ENCODE measurements at places on chromosomes 3 and 15.
A peak's percentile ranks its signal among the peaks of the same experiment; 100 is the strongest.

DNA sequence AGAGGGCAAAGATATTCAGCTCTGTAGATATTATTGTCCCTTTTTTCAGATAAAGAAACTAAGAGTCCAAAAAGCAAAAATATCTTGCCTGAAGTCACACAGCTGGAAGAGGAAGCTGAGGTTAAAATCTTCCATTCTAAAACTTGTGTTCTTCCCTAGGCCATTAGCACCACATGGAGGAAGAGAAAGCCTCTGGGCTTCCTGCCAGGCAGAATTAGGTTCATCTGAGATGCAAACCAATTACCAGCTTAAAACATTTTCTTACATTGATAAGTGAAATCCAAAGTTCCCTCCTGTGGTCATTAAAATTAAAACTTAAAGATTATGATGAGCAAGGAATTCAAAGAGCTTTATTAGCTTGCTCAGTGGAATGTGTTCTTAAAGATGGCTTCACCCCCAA is 235.3 kb upstream of the SETMAR start:
- DNase-seq = no peak

DNA sequence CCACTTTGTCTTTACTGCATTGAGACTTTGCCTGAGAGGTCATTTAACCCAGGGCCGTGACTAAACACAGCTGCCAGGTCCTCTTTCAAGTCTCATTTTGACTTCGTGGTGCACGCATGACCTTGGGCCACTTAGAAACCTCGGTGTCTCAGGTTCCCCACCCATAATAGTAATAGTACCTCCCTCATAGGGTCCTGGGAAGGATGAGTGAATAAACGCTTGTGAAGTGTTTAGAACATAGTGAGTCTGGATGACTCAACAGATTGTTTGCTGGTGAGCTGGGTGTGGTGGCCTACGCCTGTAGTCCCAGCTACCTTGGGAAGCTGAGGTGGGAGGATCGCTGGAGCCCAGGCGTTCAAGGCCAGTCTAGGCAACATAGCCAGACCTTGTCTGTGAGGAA is 56.3 kb downstream of the BDH1 start:
- no peak for DNase-seq

DNA sequence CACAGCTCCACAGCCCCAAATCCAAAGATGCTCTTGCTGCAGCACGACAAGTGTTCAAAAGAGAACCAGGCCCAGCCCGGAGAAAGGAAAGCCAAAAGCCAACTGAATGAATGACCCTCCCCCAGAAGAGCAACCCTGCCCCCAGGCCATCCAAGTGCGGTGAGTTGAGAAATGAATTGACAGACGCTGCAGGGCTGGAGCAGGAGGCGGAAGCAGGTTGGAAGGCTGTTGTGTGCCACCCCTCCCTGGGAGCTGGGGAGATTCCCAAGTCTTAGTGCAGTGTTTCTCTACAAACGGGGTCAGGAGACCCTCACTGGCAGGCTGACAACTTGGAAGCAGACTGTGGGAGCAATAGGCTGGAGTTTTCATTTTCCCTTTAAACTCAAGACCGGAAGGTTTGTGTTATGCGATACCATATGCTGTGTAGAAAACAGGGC is 3.5 kb upstream of the SPTBN5 start:
- no peak for DNase-seq

DNA sequence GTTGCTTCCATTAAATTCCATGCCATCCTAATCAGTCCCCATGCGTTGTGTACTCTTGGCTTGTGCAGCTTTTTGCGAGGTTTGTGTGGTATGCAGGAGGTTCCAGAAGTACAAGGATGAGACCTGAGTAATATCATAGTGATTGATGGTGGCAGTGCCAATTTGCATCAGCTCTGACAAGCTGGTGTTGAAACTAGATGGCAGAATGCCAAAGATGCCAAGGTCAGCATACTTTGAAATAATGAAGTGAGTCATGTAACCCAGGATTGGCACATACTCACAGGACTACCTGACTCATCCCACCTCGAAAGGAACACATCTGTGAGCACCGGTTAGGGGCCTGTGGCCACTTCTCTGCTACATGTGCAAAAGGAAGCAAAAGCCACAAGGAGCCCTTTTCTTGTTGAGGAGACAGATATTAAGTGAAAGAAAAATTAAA is 14.3 kb downstream of the KAT2B start:
- peak; percentile 26 for DNase-seq

GRCh38 chr3:138786788-138787271 is 47.9 kb downstream of the PIK3CB start:
- DNase-seq = peak; percentile 6

- DNase-seq = no peak
Measured at GRCh38 chr3:131705558-131706051, 202.8 kb upstream of the MRPL3 start.

- DNase-seq = no peak
Measured at GRCh38 chr3:66898155-66898554, 100.0 kb upstream of the KBTBD8 start.

DNA sequence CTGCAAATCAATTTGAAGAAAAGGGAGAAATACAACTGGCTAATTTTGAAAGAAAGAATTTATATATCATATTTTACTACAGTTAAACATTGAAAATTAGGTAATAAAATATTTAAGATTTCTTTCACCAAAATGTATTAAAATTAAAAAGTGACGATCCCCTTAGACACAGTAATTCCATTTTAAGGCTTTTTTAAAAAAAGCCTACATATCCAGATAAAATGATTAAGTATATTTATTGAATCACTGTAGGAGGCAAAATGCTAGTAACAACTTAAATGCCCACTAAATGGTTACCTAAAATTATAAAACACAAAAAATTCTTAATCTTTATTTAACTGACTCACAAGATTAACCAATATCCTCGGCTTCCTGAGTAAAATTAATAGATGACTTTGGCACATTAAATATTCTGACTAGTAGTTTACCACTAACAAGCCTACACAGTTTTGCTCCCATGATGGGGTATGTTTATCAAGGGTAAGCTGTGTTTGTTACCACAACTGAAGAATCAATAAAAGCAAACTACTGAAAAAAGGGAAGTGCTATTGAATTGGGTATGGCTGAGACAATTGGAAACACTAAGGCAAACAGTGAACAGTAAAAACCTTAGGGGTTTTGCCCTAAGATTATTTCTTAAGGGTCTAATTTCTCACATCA is 28.4 kb downstream of the ANKRD28 start:
- DNase-seq = no peak

- peak; percentile 8 for DNase-seq
Measured at GRCh38 chr3:157906627-157907026, 199.6 kb downstream of the SHOX2 start.

- no peak for DNase-seq
Measured at GRCh38 chr3:167754049-167754448, 18.5 kb downstream of the SERPINI1 start.

GRCh38 chr3:167012691-167013090 is 367.4 kb downstream of the ZBBX start:
- no peak for DNase-seq

DNA sequence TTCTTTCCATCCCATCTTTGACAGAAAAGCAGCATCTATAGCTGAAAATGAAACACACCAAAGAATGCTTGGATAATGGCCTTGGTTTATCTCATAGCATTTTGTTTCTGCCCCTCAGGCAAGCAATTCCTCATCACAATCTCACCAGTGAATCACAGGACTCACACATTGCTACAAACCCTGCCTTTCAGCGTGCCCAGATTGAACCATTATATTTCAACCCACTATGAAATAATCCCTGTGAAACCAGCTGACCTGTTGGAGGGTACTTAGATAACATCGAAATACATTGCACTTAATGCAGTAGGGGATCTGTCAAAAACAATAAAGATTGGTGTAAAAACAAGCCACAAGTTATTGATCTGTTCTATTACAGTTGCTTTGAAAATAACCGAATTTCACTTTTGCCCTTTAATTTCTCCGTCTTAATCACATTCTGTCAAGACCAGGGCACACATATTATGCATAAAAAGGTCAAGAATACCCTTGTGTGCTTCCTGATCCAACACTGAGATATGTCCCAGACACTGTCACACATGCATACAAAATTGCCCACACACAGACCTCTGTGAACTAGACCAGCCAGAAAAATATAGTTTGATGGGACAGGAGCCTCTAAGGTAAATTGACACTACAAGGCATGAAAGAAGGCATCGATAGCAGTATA is 839.8 kb downstream of the NTRK3 start:
- no peak for DNase-seq

DNA sequence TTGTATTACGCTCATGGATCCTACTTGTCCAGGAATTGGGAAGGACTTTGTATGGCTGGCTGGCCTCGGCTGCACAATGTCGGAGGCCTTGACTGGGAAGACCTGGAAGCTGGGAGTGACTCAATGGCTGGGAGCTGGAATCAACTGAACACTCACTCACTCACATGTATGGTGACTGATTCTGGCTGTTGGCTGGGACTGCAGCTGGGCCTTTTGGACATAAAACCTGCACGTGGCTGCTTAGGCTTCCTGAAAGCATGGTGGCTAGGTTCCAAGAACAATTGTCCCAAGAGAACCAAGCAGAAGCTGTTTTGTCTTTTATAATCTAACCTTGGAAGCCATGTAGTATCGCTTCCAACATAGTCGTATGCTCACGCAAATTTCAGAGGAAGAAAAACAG is 38.0 kb upstream of the CMTM8 start:
- DNase-seq = no peak

- DNase-seq = peak; percentile 75
Measured at GRCh38 chr3:88986834-88987233, 120.6 kb upstream of the EPHA3 start.

DNA sequence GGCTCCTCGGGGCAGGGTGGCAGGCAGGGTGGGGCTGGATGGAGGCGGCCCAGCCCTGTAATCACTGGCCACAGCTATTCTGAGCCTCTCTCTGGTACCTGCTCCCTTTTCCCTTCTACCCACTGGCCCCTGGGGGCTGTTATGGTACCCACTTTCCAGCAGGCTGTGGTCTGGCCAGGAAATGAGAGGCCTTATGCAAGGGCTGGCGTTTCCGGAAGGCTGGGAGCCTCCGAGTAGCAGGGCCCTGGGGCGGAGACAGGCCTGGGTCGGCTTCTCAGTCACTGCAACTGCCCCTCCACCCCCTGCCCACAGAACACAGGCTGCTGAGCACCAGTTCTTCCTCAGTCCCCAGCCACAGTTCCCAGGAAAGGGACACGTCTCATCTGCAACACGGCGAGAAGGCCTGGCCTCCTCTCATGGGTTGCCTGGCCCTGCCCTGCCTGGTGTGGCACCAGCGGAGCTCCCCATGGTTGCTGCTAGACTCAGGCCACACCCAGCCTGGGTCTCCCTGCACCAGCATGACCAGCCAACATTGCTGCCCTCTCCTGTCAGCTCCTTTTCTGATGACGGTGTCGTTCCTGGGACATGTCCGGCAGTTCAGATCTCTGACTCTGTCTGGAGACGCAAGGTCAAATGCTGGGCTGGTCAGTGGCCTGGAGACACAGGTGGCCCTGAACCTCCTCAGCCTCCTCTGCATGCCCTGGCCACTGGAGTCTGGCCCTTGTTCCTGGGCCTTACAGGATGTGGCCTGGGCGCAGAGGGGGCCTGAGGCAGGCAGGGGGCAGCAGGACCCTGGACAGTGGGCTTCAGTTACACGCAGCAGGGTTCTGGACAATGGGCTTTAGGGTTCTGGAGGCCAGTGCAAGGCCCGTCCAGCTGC is 6.5 kb downstream of the CHST13 start:
- no peak for DNase-seq

- DNase-seq = no peak
Measured at GRCh38 chr3:71039332-71039731, 544.2 kb downstream of the FOXP1 start.

- no peak for DNase-seq
Measured at GRCh38 chr3:54928046-54928770, at the start of gene LRTM1. TSS of gene LRTM1 (minus strand) at chr3:54928059. CDS start at chr3:54927911, 148 bp downstream.

DNA sequence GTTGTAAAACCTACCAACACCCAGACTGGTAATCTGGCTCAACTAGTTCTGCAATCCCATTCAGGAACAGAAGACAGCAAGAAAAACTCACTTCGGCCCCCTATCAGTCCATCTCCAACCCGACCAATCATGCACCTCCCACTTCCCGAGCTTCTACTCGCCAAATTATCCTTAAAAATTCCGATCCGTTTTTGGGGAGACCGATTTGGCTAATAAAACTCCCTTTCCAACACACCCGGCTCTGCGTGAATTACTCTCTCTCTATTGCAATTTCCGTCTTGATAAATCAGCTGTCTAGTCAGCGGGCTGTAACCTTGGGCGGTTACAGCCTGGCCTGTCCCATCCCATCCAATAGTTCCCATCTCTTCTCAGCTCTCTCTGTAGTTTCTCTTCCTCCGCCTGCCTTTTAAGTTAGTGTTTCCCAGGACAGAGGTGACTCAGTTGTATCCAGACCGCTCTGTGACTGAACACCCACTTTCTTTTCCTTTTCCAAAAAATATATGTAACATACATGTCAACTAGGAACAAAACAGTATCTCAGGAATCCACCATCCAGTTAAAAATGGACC is 780 bp upstream of the ACAD9 start:
- peak; percentile 46 for DNase-seq

GRCh38 chr3:180280555-180280954 is 243.8 kb upstream of the PEX5L start:
- DNase-seq = no peak

DNA sequence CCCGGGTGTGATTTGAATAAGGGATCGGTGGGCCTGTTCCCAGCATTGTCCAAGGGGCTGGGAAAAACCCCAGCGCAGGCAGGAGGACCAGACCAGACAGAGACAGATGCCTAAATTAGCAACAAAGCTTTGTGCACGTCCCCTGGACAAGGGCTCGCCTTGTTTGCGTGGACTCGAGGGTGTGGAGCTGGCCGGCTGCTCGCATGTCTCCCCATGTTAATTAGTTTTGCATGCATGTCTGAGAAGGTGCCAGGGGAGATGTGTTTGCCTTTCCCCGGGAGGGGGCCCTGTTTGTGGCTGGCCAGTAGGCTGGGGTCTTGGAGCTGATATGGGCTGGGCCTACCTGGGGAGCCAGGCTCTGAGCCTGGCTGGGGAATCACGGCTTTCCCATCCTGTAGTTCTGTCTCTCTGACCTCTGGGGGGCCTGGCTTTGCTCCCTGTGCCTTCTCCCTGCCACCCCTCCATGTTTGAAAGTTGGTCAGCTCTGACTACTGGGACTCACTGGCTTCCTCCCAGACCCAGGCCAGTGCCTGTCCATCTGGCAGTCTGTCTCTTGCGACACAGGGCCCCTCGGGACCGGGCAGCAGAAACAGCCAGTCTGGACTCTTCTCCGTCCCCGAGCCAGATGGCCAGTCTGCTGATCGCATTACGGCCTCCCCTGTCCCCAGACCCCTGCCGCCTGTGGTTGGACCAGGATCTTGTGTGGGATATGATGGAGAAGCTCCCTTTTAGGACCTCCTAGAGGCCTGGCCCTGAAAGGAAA is 55.4 kb upstream of the POLG start:
- DNase-seq = no peak

GRCh38 chr3:195033531-195034091 is 237.3 kb downstream of the XXYLT1 start:
- DNase-seq = no peak

DNA sequence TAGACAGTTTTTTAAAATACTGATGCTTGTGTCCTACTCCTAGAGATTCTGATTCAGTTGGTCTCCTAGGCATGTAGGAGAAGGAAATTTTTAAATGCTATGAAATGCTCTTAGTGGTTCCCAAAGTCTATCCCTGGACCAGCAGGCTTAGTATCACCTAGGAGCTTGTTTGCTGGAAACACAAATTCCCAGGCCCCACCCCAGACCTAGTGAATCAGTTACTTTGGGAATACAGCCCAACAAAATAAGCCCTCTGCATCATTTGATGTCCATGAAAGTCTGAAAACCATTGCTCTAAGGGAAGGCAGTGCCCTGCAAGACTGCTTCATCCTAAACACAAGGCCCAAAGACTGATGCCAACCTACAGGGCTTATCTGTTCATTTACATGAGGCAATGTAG is 36.3 kb downstream of the CCNL1 start:
- DNase-seq = no peak
